ENCODE measurements at places on chromosomes 1 and 21.

- DNase-seq = no peak
Observed at GRCh38 chr1:178543290-178543607, 30.3 kb downstream of the TEX35 start.

DNA sequence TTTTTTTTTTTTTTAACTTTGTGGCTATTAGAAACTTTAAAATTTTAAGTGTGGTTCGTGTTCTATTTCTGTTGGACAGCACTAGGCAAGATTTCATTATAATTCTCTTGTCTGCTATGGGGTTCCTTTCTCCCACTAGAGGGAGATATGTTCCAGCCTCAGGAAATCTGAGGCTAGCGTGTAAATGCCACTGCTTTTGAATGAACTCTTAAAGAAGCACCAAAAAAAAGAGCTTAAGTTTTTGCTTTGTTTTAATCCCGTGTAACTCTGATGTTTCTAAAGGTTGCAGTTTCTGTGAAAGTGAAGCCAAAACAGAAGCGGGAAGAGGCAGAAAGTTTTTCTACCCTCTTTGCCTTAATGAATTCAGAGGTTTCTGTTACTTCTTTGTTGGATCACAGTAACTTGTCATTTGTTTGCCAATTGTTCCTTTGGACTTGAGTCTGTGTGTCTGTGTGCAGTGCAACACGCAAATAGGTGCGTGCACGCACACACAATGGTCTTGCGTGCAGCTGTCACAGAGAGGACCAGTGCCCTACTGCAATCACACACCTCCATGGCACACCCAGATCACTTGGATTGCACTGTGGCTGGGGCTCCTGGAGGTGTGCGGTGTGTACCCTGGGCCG, 32.3 kb downstream of the HHAT start:
- peak; percentile 56 for DNase-seq

DNA sequence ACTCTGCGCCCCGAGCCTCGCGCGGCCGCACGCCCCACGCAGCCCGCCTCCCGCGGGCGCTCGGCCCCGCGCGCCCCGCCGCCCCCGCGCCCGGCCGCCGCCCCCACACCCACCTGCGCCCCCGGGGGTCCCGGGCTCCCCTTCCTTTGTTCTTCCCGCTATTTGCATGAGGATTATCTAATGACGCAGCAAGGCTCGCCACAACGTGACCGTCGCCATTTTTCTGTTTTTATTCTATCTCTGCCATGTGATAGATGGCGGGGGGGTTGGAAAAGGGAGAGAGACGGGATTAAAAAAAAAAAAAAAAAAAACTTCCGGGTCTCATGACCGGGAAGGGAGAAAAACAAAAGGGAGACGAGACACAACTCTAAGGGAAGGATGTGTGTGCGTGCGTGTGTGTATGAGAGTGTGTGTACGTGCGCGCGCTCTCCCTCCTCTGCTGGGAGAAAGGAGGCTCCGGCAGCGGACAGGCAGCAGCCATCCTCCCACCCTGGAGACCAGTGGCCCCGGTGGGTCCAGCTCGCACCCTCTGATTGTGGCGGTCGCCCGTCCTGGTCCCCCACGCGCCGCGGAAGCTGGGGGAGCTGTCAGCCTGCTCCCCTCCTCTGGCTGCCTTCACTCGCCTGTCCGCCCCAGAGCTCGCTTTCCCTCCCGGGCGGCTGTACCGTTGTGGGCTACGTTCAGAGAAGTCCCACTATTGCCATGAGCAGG, 80.4 kb upstream of the AK4 start:
- peak; percentile 68 for DNase-seq

GRCh38 chr1:3630914-3631313, 6.1 kb downstream of the TPRG1L start:
- no peak for DNase-seq

DNA sequence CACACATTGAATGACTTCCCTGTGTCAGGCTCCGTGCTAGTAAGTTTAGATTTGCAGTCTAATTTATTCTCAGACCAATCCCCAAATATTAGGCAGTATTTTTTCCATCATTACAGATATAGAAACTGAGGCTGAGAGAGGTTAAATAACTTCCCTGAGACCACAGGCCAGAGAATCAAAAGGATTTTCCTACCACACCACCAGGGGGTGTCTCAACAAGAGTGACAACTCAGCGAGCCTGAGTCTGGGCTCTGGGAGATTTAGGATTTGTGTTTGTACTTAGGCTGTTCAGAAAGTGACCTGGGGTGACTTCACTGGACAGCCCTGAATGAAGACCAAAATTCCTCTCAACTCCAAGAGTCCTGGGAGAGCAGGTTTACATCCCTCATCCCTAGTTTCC, 13.3 kb upstream of the LCE5A start:
- DNase-seq = no peak

GRCh38 chr1:93443454-93443853, 4.5 kb upstream of the FNBP1L start:
- no peak for DNase-seq

GRCh38 chr1:26164036-26164860, 4.5 kb downstream of the C1orf232 start:
- DNase-seq = peak; percentile 36

DNA sequence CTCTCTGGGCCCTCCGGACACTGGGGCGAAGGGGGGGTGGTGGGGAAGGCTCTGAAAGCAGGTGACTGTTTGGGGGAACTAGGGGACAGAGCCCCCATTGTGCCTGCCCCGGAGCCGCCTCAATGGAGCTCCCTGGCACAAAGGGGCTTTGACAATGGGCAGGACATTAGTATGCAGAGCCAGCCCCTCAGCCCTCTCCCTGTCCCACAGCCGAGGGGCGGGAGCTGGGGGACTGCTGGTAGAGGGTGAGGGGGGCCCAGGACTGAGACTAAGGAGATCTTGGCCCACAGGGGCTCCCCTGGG, 7.8 kb downstream of the KCNJ10 start:
- no peak for DNase-seq

- no peak for DNase-seq
Observed at GRCh38 chr1:43312663-43313515, 12.1 kb downstream of the TIE1 start.

GRCh38 chr1:26388791-26389445, 16.4 kb upstream of the ZNF683 start:
- peak; percentile 15 for DNase-seq

All from fibroblast of skin of right biceps (primary cell).